ENCODE measurements at places on chromosomes 11 and 22.

- no peak for DNase-seq
Observed at GRCh38 chr11:119615882-119616196, 113.2 kb downstream of the NECTIN1 start.

GRCh38 chr11:131924001-131924400 lies 553.6 kb downstream of the NTM start:
- DNase-seq, result no peak

- DNase-seq, result no peak
Observed at GRCh38 chr22:36162127-36163034, 1.8 kb upstream of the APOL3 start.

DNA sequence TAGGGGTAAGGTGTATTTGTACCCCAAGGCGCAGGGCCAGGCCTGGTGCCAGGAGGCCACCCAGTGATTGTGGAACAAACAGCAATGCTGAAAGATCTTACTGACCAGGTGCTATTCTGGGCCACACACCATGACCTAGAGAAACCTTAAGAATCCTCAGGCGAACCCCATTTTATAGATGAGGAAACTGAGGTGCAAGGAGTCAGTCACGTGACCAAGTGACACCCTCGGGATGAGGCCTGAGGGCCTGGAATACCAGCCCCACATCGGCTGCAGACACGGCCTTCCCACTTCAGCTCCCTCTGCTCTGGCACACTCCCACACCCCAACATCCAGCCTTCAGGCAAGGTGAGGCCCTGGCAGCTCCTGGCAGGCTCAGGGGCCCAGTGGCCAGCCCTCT lies 13.1 kb downstream of the CABP7 start:
- DNase-seq, result no peak

- no peak for DNase-seq
Observed at GRCh38 chr11:27868226-27868625, 168.0 kb upstream of the BDNF start.
